HFFc6 (cell line): ENCODE measurements at places on chromosomes 2 and 18. TPM values are rescaled to one million over a fixed set of nuclear protein-coding genes. Genes with fewer than 3 reads are reported as not detected.

DNA sequence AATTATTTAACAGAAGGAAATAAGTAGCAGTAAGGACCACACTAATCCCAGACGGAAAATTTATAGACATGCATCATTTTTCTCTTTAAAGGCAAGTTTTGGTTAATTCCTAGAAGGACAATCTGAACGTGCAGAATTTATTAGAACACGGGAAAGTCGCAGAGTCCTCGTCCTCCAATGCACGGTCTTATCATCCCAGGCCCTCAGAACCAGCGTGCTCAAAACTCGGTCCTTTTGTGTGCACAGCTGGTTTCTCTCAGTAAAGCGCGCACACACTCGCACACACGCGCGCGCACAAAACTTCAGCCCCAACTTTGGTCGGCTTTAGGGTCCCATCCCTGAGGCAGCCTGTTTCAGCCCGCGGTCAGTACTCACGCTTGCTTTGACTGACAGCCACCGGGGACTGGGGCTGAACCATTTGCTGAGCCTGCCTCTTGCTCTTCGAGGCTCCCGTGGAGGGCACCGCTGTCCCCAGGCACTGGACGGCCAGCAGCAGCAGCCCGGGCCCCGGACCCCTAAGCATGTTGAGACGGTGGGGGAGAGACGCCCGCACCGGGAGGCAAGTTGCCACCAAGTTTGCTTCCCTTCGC is 493 bp downstream of the FN1 start:
- peaks cover 46% of the 10 kb centered on the region for H3K36me3 ChIP-seq
- H3K27ac ChIP-seq: peak overlapping the region; percentile 89
- peak; percentile 37 for DNase-seq
- peaks cover 73% of the 10 kb centered on the region for H3K4me1 ChIP-seq
- H3K4me3 ChIP-seq: peak overlapping the region; percentile 95

DNA sequence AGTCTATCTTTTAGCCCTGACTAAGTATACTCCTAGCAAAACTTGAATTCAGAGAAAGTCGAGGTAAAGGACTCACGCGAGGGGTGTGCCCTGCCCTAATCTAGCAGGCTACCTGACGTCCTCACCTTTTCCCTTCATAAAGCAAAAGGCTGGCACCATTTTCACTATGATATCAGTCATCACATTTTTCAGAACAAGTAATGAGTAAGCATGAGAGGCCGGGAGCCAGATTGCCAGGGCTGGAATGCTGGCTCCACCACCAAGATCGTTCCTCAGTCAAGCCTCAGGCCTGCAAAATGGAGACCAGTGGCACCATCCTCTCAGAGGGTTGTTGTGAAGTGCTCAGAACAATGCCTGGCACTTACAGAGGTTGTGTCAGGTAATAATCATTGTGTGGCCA is 18.7 kb upstream of the NCKAP5 start:
- no peak for DNase-seq
- H3K36me3 ChIP-seq: no peaks in the 10 kb centered on the region
- no peak overlapping the region for H3K4me3 ChIP-seq
- H3K4me1 ChIP-seq: peaks cover 26% of the 10 kb centered on the region
- H3K27me3 ChIP-seq: peaks cover 7% of the 10 kb centered on the region; the same call in 1 of the 2 replicates
- no peak overlapping the region for H3K27ac ChIP-seq

- H3K27ac ChIP-seq: peak overlapping the region; percentile 93
- peak; percentile 82 for DNase-seq
- H3K4me3 ChIP-seq: peak overlapping the region; percentile 77
- H3K27me3 ChIP-seq: no peaks in the 10 kb centered on the region
- peaks cover 17% of the 10 kb centered on the region for H3K4me1 ChIP-seq
Observed at GRCh38 chr2:32135409-32135808, 30.3 kb upstream of the SLC30A6 start.

DNA sequence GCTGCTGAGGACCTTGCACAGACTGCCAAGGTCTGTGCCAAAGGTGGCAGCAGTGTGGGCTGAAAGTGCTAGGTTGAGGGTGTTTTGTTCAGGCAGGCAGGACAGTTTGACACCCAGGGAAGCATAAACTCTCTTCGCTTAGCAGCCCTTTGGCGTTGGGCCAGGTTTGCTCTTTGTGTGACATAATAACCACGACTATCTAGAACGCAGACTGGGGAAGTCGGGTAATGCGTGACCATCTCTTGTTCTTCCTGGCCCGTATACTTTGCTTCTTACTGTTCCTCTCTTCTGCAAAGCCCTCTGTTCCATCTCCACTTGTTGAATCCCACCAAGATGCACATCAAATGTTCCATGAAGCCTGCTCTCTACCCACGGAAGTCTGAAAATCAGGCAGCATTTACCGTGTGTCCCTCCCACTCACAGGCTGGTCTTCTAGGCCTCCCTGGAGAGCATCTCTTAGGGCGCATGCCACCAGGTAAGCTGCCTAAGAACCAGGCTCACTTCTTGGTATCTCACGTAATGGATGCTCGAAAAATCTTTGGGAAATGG is 96.7 kb upstream of the LMAN1 start:
- H3K4me1 ChIP-seq: peaks cover 16% of the 10 kb centered on the region
- no peak overlapping the region for H3K27ac ChIP-seq
- no peak overlapping the region for H3K4me3 ChIP-seq
- DNase-seq: no peak
- H3K27me3 ChIP-seq: peaks cover 8% of the 10 kb centered on the region

GRCh38 chr2:20334605-20335203 is 15.9 kb downstream of the PUM2 start:
- peaks cover 67% of the 10 kb centered on the region for H3K4me1 ChIP-seq
- H3K27ac ChIP-seq: no peak overlapping the region; the same call in 1 of the 2 replicates
- no peak overlapping the region for H3K4me3 ChIP-seq
- no peaks in the 10 kb centered on the region for H3K27me3 ChIP-seq

- H3K27me3 ChIP-seq: no peaks in the 10 kb centered on the region; the same call in none of the 2 replicates
- H3K4me3 ChIP-seq: peak overlapping the region; percentile 65
Observed at GRCh38 chr2:174787487-174788205, 23.4 kb upstream of the CHRNA1 start.

Gene VWC2L
- not detected in 3 replicates for total RNA-seq

Gene C1QL2
- not detected in 3 replicates for total RNA-seq

DNA sequence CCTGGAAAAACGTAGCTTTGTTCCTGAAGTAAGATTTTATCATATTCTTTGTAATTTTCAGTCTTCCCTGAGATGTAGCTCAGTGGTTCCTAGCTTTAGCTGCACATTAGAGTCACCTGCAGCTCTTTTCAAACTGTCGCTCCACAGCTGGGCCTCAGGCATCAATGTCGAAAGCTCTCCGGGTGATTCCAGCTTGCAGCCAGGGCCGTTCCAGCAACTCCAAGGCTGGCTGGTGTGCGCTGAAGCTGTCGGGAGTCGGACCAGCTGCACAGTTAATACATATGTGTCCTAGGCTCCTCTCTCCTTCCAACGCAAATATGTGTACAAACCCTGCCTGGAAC is 609 bp upstream of the ZNF2 start:
- H3K36me3 ChIP-seq: peaks cover 37% of the 10 kb centered on the region
- H3K4me3 ChIP-seq: peak overlapping the region; percentile 99
- DNase-seq: no peak
- no peaks in the 10 kb centered on the region; the same call in 1 of the 2 replicates for H3K27me3 ChIP-seq

Gene SERPINB10
- 1.3 to 5.0 TPM (median 2.5 TPM) in 3 replicates for total RNA-seq

Gene TMEM169
- total RNA-seq: 0.08 and 0.09 TPM in 2 replicates

DNA sequence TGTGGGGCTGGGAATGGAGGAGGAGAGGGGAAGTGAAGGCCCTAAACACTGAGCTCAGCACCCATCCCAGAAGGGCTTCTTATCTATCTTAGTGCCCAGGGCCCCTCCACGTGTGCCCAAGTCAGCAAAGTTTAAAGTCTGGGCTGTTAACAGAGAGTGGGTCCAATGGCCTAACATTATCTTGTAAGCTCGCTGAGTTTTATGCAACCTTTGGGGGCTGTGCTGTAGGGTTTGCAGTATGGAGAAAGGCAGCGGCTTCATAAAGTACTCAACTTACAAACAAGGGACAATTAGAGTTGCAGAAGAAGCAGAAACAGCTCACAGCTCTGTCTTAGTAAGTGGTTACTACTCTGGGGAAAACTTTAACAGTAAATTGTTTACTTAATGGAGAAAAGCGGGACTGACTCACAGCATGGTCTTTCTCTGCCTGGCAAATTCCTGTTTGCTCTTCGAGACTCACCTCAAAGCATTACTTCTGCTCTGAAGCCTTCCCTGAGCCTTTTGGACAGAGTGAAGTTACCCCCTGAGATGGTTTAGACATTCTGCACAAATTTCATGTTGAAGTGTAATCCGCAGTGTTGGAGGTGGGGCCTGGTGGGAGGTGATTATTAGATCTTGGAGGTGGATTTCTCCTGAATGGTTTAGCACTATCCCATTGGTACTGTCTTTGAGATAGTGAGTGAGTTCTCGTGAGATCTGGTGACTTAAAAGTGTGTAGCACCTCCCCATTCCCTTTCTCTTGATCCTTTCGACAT is 9.0 kb downstream of the ENOSF1 start:
- no peaks in the 10 kb centered on the region for H3K27me3 ChIP-seq
- peaks cover 22% of the 10 kb centered on the region for H3K36me3 ChIP-seq
- peak overlapping the region; percentile 66 for H3K4me3 ChIP-seq
- DNase-seq: peak; percentile 74
- H3K4me1 ChIP-seq: peaks cover 21% of the 10 kb centered on the region

Gene OSBPL1A
- 7.9 to 14.3 TPM (median 10.0 TPM) in 3 replicates for total RNA-seq

Gene UBXN4
- 65.6 to 84.0 TPM (median 73.6 TPM) in 3 replicates for total RNA-seq

DNA sequence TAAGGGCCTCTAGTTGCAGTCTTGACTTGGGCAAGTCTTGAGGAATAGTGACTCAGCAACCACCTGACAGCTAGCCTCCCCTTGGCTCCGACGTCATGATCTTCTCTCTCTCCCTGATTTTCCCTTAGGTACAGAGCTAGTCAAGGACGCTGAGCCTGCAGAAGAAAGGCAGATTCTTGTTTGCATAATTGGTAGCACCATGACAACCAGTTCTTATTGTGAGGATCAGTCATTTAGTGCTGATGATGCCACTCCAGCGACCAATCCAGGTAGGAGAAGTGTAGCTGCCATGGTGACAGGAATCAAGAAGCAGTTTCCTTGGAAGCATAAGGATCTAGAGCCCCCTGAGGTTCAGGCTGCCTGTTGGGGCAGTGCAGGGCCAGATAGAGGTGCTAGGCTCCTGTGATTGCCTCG is 2.8 kb upstream of the RESP18 start:
- H3K4me3 ChIP-seq: no peak overlapping the region
- no peak for DNase-seq
- H3K27me3 ChIP-seq: peaks cover 51% of the 10 kb centered on the region

Gene SERPINB11
- not detected in 2 replicates for total RNA-seq
